ENCODE measurements at places on chromosomes 2 and 18.

DNA sequence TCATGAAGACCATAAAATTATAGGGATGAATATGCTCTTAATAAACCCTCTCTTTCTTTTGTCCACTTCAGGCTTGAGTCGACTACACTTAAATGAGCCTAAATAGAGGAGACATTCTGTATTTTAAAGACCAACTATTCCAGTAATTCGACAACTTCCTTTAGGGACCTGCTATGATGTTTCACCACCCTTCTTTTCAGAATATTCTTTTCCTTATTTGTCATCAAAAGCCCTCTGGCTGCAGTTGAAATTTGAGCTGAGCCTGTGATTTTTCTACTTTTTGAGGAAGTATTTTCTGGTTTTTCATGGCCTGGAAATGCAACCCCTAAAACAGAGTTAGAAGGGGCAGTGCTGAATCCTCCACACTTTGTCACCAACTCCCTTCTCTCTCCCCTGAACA lies 287.0 kb downstream of the EPHA4 start:
- DNase-seq, result no peak

DNA sequence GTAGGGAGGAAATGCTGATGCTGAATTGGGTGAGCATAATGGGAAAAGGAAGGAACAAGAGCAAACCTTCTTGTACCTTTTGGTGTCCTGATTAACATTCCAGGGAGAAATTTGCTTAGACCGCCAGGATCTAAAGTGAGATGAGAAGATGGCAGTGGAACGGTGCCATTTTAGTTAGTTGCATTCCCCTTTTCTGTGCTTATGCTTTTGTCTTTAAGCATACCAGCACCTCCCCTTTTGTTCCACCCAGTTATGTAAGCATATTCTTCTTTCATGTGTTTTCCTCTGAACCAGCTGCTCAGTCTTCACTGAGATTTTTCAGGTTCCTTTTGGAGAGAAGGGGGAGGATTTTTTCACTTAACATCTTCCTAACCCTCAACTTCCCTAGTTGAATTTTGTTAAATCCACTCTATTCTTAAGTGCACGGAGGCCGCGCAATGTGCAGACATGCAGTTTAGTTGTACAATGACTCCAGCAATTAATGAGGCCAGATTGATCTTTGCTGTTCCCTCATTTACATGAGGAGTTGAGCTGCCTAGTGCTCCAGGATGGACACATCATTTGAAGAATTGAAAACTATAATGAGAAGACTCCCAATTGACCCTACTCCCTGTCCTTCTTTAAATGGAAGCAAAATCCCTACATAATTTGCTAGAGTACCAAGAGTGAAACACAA lies 73.9 kb downstream of the MAP4K4 start:
- DNase-seq, result no peak

- DNase-seq, result no peak
These were observed at the start of gene TEX44 for GRCh38 chr2:231592636-231593145. Gene TEX44 (plus strand): TSS chr2:231592864. CDS start chr2:231592952, 88 bp downstream.

DNA sequence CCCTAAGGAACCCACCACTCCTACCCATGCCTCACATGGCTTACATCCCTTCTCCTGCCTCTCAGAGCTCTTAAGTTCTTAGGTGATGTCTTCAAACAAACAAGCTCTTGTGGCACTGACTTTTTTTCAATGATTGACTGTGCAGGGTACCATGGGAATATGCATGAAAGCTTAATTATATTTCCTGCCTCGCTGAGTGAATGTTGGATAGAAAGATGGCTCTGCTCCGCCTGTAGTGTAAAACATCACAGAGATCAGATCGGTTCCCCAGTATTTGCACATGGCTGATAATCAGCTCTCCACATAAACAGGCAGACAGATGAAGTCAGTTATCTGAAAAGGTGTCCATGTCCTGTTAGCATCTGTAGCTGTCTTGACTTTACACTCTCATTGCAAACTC lies 820.8 kb downstream of the TDRD15 start:
- no peak for DNase-seq

- no peak for DNase-seq
These were observed 76.3 kb upstream of the ID2 start for GRCh38 chr2:8605351-8606065.
